Mesendoderm (in vitro differentiated cells): ENCODE measurements at places on chromosomes 4 and X.

DNA sequence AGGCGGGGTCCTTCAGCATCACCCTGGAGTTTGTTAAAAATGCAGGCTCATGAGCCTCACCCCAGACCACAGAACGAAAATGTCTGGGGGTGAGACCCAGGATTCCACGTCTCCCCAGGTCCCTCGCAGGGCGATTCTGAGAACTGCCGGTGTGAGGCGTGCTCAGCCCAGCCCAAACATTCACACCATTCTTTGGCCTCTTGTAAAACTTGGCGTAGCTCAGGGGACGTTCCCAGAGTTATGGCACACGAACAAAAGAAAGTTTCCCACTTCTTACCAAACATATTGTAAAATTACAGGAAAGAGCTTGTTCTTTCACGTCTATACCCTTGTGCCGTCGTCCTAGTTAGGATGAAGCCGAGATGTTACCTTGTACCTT is 12.9 kb downstream of the CD99 start:
- peak; percentile 30 for DNase-seq

- DNase-seq: no peak
These were observed 166.4 kb upstream of the SFRP2 start for GRCh38 chr4:153955327-153955726.

DNA sequence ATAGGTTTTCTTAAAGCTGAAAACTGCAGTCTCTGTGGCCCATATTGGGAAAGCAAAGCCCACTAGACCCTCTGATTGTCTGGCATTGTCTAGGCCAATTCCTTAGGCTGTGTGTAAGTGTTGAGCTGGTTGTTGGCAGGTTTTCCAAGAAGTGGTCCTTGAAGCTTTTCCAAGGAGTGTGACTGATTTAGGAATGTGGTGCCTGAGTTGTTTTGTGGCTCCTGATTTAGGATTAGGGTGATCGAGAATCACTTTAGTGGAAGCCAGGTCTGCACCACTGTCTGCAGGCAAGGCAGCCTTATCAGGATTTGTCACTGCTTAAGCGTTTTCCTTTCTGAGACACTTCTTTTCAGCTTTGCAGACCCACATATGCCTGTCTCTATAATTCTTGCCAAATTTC is 339.0 kb upstream of the DDX53 start:
- no peak for DNase-seq

- DNase-seq: no peak
These were observed 1093.0 kb upstream of the TENM3 start for GRCh38 chr4:181150191-181150590.

GRCh38 chr4:65668201-65669089 is 1.8 kb downstream of the EPHA5 start:
- DNase-seq: peak; percentile 60

DNA sequence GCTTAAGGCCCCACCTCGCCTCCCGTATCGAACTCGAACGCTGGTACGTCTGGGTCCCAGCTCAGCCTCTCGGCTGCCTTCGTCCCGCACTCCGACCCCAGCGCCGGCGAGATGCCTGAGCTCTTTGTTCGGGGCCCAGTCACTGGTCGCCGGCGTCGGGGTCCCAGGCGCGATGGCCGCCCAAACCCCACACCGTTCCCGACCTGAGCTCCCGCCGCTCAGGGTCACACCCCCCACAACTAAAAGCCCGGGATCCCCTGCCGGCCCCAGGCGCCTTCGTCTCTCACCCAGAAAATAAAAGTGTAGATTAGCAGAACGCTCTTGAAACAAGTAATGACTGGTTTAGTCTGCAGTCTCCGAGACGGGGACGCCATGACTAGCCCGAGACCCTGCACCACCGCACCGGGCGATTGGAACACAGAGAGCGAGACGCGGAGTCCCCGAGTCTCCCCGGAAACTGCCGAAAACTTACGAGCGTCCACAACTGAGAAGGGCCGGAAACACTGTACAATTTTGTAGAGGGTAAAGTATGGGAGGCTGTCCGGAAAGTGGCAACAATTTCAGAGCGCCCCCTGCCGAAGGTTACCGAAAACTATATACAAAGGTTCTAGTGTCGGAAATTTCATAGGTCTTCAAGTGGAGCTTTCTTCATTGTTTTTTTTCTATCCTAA is at the start of gene TSPAN6:
TSPAN6 (minus strand) TSS at position 486 of the 671 bp plus-strand sequence; CDS start at position 374, 112 bp downstream.
- DNase-seq: peak; percentile 91

GRCh38 chrX:63350465-63350877 is 661 bp downstream of the SPIN4 start:
- peak; percentile 53 for DNase-seq

DNA sequence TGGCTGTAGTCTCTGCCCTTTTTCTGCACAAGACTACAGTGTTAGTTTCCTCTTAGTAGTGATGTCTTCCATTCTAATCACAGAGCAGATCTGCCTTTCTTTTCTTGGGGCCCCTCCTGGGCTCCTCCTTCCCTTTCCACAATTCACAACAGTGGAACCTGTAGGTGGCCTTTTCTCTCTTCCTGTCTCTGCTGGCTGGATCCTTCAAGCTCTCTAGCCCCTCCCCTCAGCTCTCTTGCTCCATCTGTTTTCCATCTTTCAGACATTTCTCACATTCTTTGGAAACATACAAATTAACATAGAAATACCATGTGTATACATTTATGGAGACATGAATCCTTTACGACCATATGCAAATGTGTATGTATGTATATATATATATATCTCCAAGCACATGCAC is 304 bp upstream of the SPIN2A start:
- peak; percentile 74 for DNase-seq

DNA sequence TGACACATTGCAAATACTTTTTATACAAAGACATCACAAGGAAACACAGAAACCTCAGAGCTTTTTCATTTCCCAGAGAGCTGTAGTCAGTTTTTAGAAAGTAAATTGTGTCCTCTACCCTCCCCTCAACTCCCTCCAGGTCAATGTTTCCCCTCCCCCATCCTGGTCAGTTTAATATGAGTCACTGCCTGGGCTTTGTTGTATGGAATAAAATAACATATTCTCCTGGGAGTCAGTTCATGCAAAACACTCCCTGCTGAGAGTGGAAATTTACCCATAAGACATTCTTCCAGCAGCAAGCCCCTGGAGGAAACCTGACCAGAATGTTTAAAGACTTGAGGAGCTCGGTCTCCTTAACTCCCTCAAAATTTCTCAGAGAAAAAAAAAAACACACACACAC is 270.1 kb upstream of the LDB2 start:
- DNase-seq: peak; percentile 75

DNA sequence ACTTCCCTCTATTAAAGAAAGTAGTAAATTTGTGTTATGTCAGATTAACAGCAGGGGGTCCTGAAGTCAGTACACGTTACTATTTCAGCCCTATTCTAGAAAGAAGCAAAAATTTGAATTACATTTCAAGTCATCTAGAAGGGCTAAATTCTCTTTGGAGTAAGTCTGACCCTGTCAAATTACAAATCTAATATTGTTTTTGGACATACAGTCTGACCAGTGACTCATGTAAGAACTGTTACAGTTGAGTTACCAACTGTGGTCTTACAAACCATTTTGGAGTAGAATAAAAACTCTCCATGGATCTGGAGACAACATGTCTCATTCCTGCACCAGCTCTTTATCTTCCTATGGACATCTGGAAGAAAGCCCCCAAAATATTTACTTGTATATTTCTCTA is 36.0 kb upstream of the GYPA start:
- no peak for DNase-seq

- no peak for DNase-seq
These were observed 239.2 kb downstream of the ARHGAP10 start for GRCh38 chr4:147971116-147971515.

GRCh38 chrX:129761596-129761995 is 18.2 kb upstream of the SASH3 start:
- DNase-seq: no peak

- no peak for DNase-seq
These were observed 115.2 kb upstream of the BMPR1B start for GRCh38 chr4:94642561-94642866.

DNA sequence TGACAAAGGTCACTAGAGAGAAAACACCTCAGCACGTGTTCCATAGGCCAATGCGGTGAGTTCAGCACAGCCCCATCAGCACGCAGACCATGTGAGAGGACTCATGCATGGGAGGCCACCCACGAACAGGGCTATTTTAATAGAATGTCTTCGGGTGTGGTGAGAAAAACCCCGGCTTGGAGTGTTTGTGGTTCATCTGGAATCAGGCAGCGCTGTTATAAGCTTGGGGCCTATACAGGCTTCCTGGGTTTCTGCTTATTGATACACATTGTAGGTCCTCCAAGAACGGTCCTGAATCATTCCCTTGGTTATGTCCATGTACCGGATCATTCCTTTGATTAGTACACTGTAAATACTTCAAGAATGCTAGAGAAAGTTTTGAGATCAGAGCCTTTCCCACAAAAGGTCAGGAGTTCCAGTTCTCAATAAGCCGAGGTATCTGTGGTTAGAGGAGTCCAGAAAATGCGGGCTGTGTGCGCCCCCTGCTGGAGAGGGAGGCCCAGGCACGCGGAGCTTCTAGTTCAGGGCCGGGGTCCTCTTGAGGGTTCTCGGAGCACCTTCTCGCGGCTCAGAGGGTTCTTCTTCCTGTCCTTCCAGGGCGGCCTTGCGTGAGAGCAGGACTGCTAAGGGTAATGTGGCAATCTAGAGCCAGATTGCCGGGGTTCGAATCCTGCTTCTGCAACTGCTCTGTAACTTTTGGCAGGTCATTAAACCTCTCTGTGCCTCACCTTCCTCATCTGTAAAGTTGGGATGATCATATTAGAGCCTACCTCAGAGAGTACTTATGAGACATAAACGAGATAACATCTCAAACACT is 51.8 kb downstream of the TLR10 start:
- DNase-seq: peak; percentile 84

- peak; percentile 58 for DNase-seq
These were observed 54.4 kb downstream of the FAT1 start for GRCh38 chr4:186669159-186669731.

- no peak for DNase-seq
These were observed 641.6 kb downstream of the ADGRL3 start for GRCh38 chr4:61841714-61842113.

- no peak for DNase-seq
These were observed 153.0 kb upstream of the TRPC5 start for GRCh38 chrX:112235547-112235946.
